ENCODE measurements at places on chromosomes 2 and 18. TPM values are rescaled to one million over a fixed set of nuclear protein-coding genes. Genes with fewer than 3 reads are reported as not detected.

DNA sequence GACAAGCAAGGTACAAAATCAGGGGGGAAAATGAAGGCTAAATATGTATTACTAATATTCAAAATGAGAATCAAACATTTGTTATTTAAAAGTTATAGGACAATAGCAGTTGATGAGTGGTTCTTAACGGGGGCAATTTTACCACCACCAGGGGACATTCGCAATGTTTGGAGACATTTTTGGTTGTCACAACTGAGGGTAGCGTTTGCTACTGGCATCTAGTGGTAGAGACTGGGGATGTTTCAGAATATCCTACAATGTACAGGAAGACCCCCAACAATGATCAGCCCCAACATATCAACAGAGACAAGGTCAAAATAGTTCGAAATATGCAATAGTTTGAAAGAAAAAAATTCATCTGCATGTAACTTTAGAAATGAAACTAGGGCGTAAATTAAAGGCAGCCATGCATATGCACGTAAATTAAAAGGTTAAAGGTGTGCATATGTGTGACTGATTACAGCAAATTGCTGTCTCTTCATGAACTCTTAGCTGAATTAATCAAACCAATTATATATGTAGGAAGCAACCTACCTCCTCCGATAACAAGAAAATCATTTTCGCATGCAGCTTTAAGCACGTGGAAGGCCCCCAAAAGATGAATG, 61.2 kb upstream of the CUL3 start:
- H3K27ac ChIP-seq, result no peak overlapping the region
- H3K4me1 ChIP-seq, result peaks cover 2% of the 10 kb centered on the region
- peak; percentile 13 for DNase-seq
- H3K36me3 ChIP-seq, result no peaks in the 10 kb centered on the region
- H3K4me3 ChIP-seq, result no peak overlapping the region

- H3K36me3 ChIP-seq, result no peaks in the 10 kb centered on the region
- no peak for DNase-seq
- no peaks in the 10 kb centered on the region for H3K4me1 ChIP-seq
- no peaks in the 10 kb centered on the region for H3K27me3 ChIP-seq
- H3K4me3 ChIP-seq, result no peak overlapping the region
- no peak overlapping the region for H3K27ac ChIP-seq
Observed at GRCh38 chr18:70329071-70329470, 40.2 kb downstream of the SOCS6 start.

GRCh38 chr18:38635709-38636430, 1070.3 kb upstream of the CELF4 start:
- peaks cover 4% of the 10 kb centered on the region for H3K36me3 ChIP-seq
- no peaks in the 10 kb centered on the region for H3K27me3 ChIP-seq
- H3K4me3 ChIP-seq, result no peak overlapping the region
- no peaks in the 10 kb centered on the region for H3K4me1 ChIP-seq
- DNase-seq, result no peak
- no peak overlapping the region for H3K27ac ChIP-seq

Gene ZBTB7C
- total RNA-seq, result not detected

Gene AMER3
- not detected for total RNA-seq

Gene STAT4
- total RNA-seq, result 52.6 TPM

- H3K4me1 ChIP-seq, result peaks cover 29% of the 10 kb centered on the region
- no peak for DNase-seq
- H3K27ac ChIP-seq, result no peak overlapping the region
- H3K27me3 ChIP-seq, result peaks cover 33% of the 10 kb centered on the region
- peaks cover 9% of the 10 kb centered on the region for H3K36me3 ChIP-seq
Observed at GRCh38 chr18:9865764-9866490, 19.8 kb upstream of the TXNDC2 start.

Gene CYBRD1
- 0.99 TPM for total RNA-seq

GRCh38 chr2:29516767-29517166, 401.6 kb downstream of the CLIP4 start:
- no peak overlapping the region for H3K4me3 ChIP-seq
- no peak for DNase-seq
- H3K27ac ChIP-seq, result no peak overlapping the region
- no peaks in the 10 kb centered on the region for H3K4me1 ChIP-seq

DNA sequence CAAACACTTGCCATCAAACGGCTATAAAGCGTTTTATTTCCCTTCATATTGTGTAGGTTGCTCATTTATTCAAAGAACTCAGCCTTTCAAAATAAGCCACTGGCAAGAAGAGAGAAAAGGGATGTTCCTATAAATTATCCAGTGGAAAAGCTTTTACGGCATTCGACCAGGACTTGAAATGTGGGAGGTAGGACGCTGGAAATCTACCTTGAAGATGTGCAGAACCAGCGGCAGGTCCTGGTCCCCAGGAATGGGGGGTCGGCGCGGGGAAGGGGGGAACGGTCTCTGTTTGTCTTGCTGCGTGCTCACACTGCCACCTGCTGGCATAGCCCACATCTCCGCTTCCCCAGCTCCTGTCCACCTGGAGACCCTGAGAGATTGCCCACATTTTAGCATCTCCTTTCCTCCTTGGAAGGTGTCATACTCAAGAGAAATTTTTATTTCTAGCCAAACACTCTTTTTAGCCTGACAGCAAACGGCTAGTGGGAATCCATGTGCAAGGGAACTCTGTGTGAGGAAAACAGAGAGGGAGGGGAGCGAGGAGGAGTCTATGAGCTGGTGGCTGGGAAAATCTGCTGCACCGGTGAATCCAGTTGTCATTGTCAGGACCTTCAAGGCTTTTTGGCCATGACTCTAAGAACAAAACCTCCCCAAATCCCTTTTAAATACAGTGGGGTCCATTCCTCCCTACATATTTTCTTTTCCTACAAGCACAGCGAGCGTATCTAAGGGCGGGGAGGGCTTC, 349.0 kb upstream of the PKDCC start:
- no peak overlapping the region for H3K4me3 ChIP-seq
- peaks cover 5% of the 10 kb centered on the region for H3K27me3 ChIP-seq
- H3K4me1 ChIP-seq, result no peaks in the 10 kb centered on the region
- peak; percentile 12 for DNase-seq

Gene FSIP2
- 0.10 TPM for total RNA-seq

Gene EFHD1
- 1.2 TPM for total RNA-seq

DNA sequence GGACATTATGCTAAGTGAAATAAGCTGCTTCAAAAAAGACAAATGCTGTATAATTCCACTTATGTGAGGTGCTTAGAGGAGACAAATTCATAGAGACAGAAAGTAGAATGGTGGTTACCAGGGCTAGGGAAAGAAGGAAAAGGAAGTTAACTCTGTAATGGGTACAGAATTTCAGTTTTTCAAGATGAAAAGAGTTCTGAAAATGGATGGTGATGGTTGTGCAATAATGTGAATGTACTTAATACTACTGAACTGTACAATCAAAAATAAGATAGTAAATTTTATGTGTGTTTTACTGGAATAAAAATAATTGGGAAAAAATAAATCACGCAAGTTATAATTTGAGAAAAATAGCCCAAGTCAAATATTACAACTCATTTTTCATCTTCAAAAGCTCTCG, 27.5 kb downstream of the ARHGAP25 start:
- peaks cover 92% of the 10 kb centered on the region for H3K4me1 ChIP-seq
- H3K4me3 ChIP-seq, result peak overlapping the region; percentile 31
- H3K27me3 ChIP-seq, result no peaks in the 10 kb centered on the region
- H3K27ac ChIP-seq, result peak overlapping the region; percentile 91
- peaks cover 8% of the 10 kb centered on the region for H3K36me3 ChIP-seq

GRCh38 chr2:190763100-190763499, 114.2 kb downstream of the NAB1 start:
- no peaks in the 10 kb centered on the region for H3K27me3 ChIP-seq
- DNase-seq, result no peak
- peaks cover 51% of the 10 kb centered on the region for H3K4me1 ChIP-seq

DNA sequence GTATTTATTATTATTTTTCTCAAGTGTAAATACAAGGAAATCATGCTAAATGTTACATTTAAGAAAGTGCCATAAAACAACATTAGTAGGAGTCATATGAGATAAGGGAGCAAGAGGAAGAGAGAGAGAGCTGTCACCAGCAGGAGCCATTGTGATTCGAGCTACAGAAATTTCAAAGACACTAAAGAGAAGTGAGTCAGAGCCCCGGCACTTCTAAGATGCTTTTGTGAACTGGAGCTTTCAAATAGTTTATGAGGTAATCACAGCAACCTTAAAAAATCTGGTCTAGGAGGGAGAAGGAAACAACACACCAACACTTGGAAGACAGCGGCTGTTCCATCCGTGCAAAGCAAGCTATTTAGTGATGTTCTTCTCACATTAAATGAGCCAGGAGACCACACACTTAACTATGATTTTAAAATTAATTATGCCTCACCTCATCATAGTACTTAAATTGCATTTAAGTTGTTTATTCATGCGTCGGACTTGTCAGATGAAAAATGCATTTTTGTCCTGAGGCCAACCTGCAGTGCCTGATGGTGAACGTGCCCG, 382.7 kb upstream of the SALL3 start:
- no peak for DNase-seq
- H3K27ac ChIP-seq, result no peak overlapping the region
- H3K4me3 ChIP-seq, result no peak overlapping the region
- H3K27me3 ChIP-seq, result no peaks in the 10 kb centered on the region
- no peaks in the 10 kb centered on the region for H3K4me1 ChIP-seq

- peaks cover 8% of the 10 kb centered on the region for H3K27me3 ChIP-seq
- H3K4me3 ChIP-seq, result no peak overlapping the region
- H3K27ac ChIP-seq, result no peak overlapping the region
Observed at GRCh38 chr2:236932831-236933361, 152.8 kb upstream of the COPS8 start.

DNA sequence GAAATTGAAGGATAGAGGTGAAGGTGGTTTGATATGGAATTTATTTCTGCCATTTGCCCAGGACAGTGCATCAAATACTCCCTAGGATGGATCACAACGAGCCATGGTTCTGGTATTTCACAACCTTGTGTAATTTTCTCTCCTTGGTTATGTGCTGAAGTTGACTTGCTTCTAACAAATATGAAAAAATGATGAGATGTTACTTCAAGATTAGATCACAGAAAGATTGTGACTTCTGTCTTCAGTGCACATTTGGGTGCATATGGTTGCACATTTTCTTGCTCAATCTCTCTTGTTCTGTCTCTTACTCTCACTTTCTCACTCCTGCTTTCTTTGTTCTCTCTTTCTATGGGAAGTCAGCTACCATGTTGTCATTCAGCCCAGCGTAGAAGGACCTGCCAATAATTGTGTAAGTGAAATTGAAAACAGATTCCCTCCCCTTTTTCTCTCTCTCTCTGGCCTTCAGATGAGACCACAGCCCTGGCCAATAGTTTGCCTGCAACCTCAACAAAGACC, 104.6 kb upstream of the RMDN2 start:
- no peak overlapping the region for H3K27ac ChIP-seq
- no peaks in the 10 kb centered on the region for H3K36me3 ChIP-seq
- no peak for DNase-seq

- H3K36me3 ChIP-seq, result no peaks in the 10 kb centered on the region
- peaks cover under 1% of the 10 kb centered on the region for H3K4me1 ChIP-seq
- H3K27ac ChIP-seq, result no peak overlapping the region
- DNase-seq, result no peak
- no peak overlapping the region for H3K4me3 ChIP-seq
- H3K27me3 ChIP-seq, result peaks cover 1% of the 10 kb centered on the region
Observed at GRCh38 chr2:155384555-155385123, 686.1 kb downstream of the KCNJ3 start.

- H3K4me1 ChIP-seq, result no peaks in the 10 kb centered on the region
- H3K4me3 ChIP-seq, result no peak overlapping the region
- H3K27ac ChIP-seq, result no peak overlapping the region
- H3K36me3 ChIP-seq, result peaks cover 30% of the 10 kb centered on the region
- no peak for DNase-seq
Observed at GRCh38 chr2:33619028-33619427, 19.9 kb upstream of the FAM98A start.

All from activated CD4-positive, alpha-beta memory T cell treated with anti-CD3 and anti-CD28 coated beads for 36 hours (primary cell).